ENCODE measurements at places on chromosomes 6 and 20.

DNA sequence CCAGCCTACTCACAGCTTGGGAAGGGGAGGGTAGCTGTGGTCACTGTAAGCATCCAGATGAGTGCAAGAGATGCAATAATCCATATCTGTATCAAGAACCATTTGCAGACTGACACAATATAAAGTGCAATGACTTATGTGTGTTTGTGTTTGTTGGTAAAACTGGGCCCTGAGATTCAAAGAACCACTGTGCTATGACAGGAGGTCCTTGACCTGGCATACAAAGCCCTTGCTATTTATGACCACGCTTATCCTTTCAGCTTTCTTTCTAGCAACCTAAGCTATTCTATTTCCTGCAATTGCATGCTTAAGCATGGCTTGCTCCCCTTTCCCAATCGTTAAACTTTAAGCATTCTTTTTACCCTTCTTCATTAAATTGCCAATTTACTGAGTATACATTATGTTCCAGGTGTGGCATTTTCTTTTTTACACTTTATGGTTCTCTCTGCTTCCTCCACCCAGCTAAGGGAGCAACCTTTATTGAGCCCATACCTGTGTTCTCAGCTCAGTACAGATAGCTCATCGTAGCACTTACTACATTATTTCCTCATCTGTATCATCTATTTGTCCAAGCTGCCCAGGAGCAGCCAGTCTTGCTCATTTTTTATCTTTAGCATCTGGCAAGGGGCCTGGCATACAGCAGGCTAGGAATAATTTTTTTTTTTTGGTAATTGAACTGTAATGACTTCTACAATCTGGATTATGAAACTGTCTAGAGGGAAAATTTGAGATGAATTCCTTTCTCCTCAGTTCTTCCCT is 3.5 kb downstream of the MCUR1 start:
- no peak for DNase-seq

DNA sequence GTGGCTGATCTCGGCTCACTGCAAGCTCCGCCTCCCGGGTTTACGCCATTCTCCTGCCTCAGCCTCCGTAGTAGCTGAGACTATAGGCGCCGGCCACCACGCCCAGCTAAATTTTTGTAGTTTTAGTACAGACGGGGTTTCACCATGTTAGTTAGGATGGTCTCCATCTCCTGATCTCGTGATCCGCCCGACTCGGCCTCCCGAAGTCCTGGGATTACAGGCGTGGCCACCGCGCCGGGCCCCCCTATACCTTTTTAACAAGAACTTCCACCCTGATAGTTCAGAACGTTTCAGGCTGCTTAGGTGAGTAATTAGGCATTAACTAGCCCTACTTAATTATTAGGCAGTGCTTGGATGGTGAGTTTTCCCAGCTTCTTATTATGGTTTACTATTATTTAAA is 552.5 kb downstream of the BCKDHB start:
- DNase-seq: no peak

GRCh38 chr6:64258302-64258701 is 622.7 kb downstream of the PHF3 start:
- no peak for DNase-seq

DNA sequence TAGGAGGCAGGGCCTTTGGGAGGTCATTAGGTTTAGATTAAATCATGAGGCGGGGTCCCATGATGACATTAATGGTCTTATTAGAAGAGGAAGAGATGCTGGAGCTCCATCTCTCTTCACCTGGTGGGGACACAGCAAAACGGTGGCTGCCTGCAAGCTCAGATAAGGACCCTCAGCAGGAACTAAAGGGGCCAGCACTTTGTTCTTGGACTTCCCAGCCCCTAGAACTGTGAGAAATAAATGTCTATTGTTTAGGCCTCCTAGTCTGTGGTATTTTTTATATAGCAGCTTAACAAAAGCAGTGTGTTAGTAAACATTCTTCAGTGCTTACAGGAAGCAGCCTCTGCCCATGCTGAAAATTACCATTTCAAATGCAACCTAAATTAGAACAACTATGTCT is 157.6 kb downstream of the FOXA2 start:
- no peak for DNase-seq

DNA sequence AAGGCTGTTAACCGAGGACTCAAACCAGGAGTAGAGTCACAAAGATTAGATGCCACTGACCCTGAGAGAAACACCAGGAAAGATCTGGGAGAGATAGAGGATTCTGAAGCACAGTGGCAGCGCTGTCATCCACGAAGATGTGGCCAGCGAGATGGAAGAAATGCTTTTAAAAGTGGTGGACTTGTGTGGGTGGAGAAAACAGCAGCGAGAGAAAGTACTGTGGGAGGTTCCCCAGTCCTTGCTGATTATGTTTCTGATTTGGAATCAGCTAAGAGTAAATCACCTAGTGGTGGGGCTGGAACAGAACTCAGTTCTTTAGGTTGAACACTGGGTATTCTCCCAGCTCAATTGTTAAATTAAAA is 435 bp upstream of the ZNF322 start:
- DNase-seq: no peak

- no peak for DNase-seq
These were observed 362.3 kb downstream of the MAFB start for GRCh38 chr20:40326784-40327183.

DNA sequence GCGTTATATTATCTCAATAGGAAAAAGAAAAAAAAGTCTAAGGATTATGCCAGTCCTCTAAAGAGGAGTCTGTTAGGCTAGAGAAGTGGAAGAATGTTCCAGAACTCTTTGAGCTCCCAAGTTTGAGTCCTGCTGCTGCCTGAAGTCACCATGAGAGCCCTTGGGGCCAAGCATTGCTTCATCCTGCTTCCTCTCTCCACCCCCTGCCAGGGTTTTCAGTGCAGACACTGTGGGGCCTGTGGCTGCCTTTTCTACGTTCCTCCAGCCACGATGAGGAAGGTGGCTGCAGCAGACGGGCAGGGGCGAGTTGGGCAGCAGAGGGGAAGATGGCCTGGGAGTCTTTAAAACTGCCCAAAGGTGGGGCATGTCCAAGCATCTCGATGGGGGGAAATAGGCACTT is 214.4 kb upstream of the KCNG1 start:
- DNase-seq: no peak

- no peak for DNase-seq
These were observed 502.4 kb upstream of the PTCHD4 start for GRCh38 chr6:48613231-48613949.

DNA sequence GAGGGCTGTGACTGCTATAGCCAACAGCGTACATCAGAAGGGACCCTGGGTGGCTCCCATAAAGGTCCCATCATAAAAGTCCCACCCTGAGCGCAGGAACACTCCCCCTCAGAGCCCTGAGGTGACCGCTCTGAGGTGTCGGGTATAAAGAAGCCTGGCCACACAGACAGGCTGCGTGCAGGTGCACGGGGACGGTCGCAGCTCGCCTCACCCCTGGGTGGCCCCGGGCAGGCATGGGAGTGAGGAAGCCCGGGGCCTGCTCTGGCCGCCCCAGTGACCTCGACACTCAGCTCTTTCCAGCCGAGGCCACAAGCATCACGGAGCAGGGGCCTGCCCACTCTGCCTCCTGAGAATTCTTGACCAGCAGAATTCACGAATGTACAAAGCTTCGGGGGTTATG is 14.4 kb upstream of the RNASET2 start:
- DNase-seq: no peak

DNA sequence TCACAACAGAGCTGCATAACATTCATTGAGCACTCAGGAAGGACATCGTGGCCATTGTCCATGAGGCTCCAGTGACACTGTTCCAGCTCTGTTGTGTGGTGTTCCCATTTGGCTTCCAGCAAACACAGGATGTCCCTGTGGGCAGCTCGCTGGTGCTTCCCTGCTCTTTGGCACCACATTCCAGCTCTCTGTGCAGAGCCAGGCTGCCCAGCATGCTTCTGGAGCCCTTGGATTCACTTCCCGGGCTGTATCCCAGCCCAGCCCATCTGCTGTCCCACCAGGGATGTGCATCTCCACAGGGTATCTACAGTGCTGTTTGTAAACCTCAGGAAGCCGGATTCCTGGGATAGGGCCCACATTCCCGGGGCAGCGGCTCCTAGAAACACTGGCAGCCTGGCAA is 57.2 kb downstream of the CTCFL start:
- DNase-seq: no peak

GRCh38 chr20:36569847-36570429 is 3.5 kb upstream of the TGIF2 start:
- no peak for DNase-seq

- no peak for DNase-seq
These were observed 122.2 kb upstream of the MARCKS start for GRCh38 chr6:113734982-113735381.

GRCh38 chr6:38730140-38730862 is 15.2 kb downstream of the DNAH8 start:
- no peak for DNase-seq
